ENCODE measurements at places on chromosomes 3 and 15. TPM values are rescaled to one million over a fixed set of nuclear protein-coding genes. Genes with fewer than 3 reads are reported as not detected.
A peak's percentile ranks its signal among the peaks of the same experiment; 100 is the strongest.

Gene CPLX3
- 0.15 TPM for total RNA-seq

DNA sequence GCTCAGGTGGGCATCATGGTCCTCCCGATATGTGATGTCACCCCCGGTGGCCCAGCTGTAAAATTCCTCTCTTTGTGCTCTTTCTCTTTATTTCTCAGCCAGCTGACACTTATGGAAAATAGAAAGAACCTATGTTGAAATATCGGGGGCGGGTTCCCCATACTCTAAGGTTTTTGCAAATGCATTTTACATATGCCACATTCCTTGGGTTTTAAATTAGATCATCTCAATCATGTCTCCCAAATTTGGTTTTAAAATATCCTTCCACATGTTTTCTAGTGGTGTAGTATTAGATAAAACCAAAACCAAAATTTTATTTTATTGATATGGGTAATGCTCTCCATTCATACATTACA is 4.4 kb upstream of the TMEM62 start:
- no peak for ATAC-seq

GRCh38 chr15:67019069-67019468 is 46.3 kb upstream of the SMAD3 start:
- no peak for ATAC-seq

- ATAC-seq = no peak
Measured at GRCh38 chr3:47910233-47910632, 106.0 kb downstream of the MAP4 start.

DNA sequence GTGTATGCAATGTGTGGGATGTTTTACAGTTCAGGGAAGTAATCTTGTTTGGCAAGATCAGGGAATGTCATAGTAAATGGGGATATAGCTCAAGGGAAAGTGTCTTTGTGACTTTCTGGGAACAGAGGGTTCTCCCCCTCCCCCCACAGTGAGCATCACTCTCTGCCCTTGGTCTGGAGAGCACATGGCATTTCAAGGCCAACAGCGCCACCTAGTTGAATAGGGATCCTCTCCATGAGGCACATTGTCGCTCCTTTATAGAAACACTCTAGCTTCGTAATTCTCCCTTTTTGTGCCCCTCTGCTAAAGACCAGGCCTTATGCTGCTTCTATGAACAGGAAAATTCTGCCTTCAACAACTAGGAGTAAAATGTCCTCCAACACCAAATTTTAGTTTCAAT is 37.1 kb upstream of the ARNT2 start:
- no peak for ATAC-seq

Gene SPRED1
- total RNA-seq = 0.09 TPM

DNA sequence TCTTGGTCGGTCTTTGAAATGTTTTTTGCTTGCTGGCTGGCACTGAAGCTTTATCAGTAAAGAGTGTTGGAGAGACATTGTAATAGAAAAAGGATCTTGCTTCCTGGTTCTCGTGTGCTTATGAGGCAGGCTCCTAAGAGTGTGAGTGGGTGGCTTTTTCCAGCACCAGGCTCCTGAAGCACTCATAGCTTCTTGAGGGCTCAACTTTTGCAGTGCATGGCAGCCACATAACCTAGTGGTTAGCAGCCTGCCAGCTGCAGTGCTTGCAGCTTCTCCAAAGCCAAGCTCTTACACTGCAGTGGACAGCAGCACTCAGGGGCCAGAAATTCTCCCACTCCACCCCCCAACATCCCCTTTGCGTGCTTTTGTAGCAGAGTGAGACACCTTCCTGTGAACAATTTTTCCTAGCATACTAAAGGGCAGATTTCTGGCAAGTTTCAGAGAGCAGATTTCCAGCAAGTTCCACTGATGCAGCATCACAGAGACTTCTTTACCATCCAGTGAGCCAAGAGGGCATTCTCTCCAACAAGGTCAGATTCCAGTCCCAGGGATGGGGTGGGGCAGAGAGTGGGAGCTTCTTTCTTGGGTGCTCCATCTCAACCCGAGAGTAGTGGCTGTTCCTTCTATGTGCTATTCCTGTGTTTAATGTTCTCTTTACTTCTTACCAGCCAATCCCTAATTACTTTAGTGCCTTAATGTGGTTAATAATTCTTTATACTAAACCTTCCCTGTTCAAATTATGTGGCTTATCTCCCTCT is 15.8 kb upstream of the ARHGEF26 start:
- ATAC-seq = no peak

DNA sequence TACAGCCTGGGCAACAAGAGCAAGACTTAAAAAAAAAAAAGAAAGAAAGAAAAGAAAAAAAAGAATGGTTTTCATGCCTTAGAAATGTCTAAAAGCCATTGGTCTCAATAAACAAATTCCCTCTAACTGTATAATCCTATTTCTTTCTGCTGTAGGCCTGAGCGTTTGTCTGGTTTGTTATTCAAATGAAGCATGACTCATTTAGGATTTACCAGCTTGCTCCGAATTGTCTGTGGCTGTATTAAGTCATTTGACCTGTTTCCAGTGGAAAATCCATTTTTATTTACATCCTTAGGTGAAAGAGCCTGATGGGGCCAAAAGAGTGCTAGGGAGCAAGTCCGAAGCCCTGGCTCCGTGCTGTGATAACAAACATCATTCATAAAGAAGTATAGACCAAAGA is 73.8 kb downstream of the BDH1 start:
- no peak for ATAC-seq

Gene CKMT1A
- total RNA-seq = not detected

Gene PHLDB2
- total RNA-seq = 2.9 TPM

Gene OXTR
- 2.1 TPM for total RNA-seq

Gene IL17RB
- 2.6 TPM for total RNA-seq

DNA sequence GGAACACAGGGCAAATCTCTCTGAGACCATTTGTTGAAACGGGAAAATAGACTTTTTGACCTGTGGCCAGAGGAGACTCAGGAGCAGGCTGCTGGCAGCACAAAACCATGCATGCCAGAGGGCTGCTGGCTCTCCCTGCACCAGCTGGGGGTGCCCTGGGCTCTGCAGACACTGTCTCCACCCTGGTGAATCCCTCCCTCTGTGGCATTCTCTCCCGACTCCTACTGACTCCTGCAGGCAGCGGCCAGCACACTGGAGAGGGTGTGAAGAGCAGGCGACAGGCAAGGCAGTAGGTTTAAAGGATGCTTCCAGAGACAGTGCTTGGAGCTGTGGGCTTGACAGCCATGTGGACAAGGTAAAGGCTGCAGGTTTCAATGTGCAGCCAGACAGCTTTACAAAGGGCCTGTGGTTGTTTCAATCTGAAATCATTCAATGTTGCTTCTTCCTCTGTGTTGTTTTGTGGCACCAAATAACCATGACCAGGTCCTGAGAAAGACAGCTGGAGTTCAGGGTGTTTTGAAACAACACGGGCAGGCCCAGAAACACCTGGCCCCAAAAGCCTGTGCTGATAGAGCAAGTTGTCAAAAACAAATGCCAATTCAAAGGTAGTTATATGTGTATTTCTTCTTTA is 431.0 kb upstream of the ATP10A start:
- no peak for ATAC-seq

Gene ITGA11
- 13.1 TPM for total RNA-seq

DNA sequence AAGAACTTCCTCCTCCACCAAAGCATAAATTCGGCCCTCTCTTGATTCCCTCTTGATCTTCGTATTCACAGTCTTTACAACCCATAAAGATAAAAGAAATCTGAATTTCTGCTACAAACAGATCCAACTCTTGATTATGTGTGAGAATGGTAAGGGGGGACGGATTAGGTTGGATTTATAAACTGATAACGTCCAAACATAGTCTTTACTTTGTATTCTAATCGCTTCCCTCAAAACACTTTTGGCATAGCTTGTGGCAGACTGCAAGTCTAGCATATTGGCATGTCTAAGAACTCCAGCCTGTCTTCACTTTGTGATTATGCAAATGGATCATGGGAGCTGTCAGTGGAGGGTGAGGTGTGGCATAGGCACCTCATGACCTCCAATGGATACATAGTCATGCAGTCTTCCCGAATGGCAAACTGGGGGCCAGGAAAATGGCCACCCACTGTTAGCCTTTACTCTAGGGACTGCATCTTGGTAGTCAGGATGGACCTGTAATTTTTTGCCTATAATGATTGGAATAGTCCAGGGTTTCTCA is 24.3 kb upstream of the GPR171 start:
- peak; percentile 26 for ATAC-seq

- no peak for ATAC-seq
Measured at GRCh38 chr3:181327349-181327748, 337.8 kb upstream of the DNAJC19 start.

Gene TUSC7
- not detected for total RNA-seq

GRCh38 chr15:65082303-65082953 is 5.9 kb downstream of the KBTBD13 start:
- peak; percentile 58 for ATAC-seq

DNA sequence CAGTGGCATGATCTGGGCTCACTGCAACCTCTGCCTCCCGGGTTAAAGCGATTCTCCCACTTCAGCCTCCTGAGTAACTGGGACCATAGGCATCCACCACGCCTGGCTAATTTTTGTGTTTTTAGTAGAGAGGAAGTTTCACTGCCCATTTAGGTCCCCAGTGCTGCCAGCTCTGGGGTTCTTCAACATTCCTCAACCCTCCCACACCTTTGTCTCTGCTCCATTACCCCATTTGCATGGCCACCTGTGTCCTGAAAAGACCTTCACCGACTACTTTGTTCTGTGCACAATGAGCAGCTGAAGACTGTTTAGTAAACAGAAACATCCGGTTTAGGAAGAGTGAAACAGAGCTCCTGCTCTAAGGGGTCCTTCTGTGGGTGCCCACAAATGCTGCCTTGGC is 92.0 kb downstream of the FAM43A start:
- ATAC-seq = no peak

Gene SAXO2
- not detected for total RNA-seq

Gene CDC25A
- total RNA-seq = 42.7 TPM

Gene CCDC9B
- 2.7 TPM for total RNA-seq

DNA sequence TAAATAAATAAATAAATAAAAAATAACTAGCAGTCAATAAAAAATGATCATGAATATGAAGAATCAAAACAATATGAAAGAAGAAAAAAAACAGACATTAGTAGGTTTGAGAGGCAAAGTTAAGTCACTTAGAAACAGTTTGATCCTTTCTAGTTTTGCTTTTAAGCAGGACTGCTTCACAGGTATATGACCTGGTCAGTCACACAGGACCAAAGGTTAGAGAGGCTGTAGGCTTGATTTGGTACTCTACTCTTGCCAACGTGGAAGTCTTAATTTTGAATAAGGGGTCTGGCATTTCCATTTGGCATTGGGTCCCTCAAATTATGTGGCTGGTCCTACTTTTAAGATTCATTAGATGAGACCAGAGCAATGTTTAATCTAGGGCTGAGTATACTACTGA is 441.7 kb upstream of the NECTIN3 start:
- ATAC-seq = no peak

DNA sequence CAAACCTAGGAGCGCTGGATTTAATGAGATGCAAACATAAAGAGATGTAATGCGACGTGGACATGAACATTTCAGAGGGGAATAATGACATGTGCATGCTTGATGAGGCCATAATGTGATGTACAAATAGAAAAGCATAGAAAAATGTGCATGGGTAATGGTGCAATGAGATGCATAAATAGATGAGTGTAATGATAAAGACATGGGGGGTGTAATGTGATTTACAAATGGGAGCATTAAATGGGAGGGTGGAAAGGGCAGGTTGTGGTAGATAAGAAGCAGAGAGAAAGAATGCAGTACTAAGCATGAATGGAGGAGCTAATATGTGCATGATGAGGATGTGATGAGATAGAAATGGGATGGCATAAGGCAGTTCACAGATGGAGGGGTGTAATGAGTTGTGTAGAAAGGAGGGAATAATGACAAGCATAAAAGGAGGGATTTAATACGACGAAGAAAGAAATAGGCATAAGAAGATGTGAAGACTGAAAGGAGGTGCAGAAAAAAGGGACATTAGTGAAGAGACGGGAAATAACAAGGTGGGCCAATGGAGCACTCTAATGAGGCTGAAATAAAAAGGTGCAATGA is 137.5 kb upstream of the CCNL1 start:
- ATAC-seq = no peak

GRCh38 chr3:10244009-10244408 is 4.2 kb upstream of the TATDN2 start:
- ATAC-seq = no peak

Gene ZDHHC23
- total RNA-seq = 4.1 TPM

DNA sequence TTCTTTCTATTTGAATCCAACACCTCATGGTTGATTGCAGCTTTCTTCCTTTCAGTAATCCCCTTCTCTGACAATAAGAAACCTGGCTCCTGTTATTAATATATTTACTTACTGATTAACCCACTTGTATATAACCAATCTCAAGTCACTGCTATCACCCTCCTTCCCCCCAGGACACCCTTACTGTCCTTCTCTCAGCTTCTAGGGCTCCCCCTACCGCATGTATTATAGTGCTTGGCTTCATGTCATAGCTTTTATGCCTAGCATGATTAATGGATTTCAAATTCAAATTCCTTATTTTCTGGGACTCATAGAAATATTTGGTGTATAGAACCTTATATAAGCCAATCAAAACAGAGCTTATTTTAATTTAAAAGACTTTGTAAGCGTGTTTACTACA is 75.7 kb upstream of the BNIP2 start:
- ATAC-seq = no peak

DNA sequence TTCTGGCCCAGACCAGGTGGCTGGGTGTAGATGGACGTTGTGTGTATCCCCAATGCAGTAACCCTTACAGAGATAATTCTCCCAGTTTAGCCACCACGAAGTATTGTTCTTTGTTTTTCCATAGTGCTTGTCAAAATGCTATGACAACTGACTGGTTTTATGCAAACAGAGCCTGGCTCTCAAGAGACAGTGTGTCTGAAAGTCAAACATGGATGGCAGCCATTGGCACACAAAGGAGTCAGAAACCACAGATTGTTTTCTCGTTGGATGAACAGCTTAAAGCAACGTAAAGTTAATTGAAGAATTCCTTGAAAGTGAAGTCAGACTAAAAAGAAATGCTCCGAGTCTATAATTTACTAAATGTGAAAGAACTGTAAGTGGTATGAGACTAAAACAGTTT is 91.2 kb downstream of the FILIP1L start:
- no peak for ATAC-seq

Gene PARP15
- total RNA-seq = 15.0 TPM

- no peak for ATAC-seq
Measured at GRCh38 chr3:138694287-138695007, 85.9 kb downstream of the FAIM start.

Gene SH2D7
- total RNA-seq = not detected

Gene CD96
- 107 TPM for total RNA-seq

DNA sequence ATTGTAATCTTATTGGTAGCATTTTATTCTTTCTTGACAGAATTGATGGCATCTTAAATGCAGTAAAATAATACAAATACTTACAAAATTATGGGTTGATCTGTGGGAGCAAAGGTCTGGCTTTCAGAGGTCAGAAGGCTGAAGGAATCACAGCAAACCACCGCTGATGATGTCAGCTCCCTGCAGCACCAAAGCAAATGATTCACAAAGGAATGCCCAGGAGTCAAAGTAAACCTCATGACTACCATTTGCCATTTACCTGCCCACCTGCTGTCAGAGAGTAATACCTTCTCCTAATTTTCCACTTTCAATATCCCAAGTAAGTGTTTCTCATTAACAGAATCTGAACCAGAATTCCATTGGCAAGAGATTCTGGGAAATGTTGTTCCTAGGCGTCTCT is 46.1 kb downstream of the CPA3 start:
- no peak for ATAC-seq

Gene HTR3D
- total RNA-seq = not detected

Data from activated T-helper 17 cell treated with anti-CD3 and anti-CD28 coated beads, Interleukin-2, amount 50 U/mL, for 72 hours (primary cell).